ENCODE measurements at places on chromosomes 6 and 20.

- DNase-seq, result no peak
These were observed 1.3 kb downstream of the YWHAB start for GRCh38 chr20:44886828-44887227.

DNA sequence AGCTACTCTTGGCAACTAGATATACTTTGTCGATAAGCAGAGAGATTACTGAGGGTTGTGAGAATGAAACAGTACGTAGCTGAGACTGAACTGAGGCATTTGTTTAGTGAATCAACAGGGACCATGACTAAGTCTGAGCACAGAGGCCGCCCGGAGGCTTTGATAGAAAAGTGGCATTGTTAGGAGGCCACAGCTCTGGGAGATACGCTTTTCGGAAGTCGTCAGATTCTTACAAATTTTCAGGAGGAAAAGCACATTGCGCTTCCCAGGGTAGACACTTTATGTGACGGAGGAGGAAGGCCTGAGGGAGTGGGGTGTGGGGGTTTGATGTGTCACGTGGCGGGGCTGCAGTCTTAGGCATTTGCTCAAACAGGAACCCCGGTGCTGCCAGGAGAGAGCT lies 69.4 kb downstream of the PSMG4 start:
- DNase-seq, result no peak

DNA sequence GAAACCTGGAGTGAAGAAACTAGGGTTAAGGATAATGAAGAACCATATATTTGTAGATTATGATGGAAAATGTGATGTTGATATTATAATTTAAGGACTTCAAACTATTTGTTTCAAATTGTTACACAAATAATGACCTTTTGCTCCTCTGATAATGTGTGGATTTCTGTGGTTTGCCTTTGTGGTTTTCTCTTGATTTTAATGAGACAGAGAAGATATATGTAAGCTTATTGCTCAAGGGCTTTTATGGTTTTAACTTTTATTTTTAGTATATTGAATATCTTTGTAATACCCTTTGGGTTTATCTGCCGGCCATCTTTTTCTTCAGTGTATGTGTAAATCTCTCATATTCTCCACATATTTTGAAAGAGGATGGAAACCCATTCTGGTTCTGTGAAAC lies 362.3 kb downstream of the RIMS1 start:
- DNase-seq, result no peak

GRCh38 chr6:61809004-61809595 lies 476.9 kb downstream of the KHDRBS2 start:
- DNase-seq, result no peak

DNA sequence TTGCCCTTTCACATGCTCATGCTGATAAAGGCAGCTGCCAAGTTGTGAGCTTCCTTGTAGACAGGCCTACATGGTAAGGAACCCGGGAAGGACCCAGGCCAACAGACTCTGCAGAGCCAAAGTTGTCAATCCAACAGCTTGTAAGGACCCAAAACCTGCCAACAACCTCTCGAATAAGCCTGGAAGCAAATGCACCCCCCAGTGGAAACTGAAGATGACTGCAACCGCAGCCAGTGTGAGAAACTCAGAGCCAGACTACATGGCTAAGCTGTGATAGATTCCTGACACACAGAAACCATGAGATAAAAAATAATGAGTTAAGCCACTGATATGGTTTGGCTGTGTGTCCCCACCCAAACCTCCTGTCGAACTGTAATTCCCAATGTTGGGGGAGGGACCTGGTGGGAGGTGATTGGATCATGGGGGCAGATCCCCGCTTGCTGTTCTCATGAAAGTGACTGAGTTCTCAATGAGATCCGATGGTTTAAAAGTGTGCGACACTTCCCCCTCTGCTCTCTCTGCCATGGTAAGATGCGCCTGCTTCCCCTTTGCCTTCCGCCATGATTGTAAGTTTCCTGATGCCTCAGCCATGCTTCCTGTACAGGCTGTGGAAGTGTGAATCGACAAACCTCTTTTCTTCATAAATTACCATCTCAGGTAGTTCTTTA lies 18.8 kb upstream of the CLPSL2 start:
- DNase-seq, result no peak

DNA sequence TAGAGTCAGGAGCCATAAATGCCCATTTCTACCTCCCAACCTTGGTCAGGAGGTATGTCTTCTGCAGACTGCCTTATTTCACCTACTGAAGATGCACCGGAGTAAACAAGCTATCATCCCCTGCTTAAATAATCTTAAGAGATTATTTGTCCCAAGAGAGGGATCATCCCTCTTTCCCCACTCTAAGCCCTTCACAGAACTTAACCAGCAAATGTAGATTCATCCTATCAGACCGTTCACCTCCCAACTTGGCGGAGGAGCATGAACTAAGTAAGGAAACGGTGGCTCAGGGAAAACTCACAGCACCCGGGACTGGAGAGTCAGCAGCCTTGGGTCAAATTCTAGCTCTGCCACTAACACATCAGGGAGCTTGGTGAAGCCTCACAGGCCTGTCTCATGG lies 115.3 kb downstream of the TRERF1 start:
- no peak for DNase-seq

DNA sequence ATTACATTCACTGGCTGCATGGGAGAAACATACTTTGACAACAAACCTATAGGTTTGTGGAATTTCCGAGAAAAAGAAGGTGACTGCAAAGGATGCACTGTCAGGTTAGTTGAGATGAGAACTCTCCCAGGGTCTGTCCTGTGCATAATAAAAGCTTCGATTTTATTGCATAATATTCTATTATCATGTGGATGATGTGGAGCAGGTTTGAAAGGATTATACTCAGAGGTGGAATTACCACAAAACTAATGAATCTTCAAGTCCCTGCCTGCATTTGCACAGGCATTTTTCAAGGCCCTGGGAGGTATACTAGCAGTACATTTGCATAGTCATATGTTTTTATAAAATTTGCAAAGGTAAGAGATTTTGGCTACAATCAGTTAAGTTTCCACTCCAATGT lies 249.8 kb downstream of the ARHGAP18 start:
- DNase-seq, result no peak

GRCh38 chr6:14023855-14024254 lies 93.7 kb upstream of the CD83 start:
- no peak for DNase-seq

- no peak for DNase-seq
These were observed 97.6 kb upstream of the STMND1 start for GRCh38 chr6:17004269-17004668.

- no peak for DNase-seq
These were observed 16.6 kb downstream of the SLC2A12 start for GRCh38 chr6:134035823-134036296.

- DNase-seq, result no peak
These were observed 2.1 kb upstream of the COL20A1 start for GRCh38 chr20:63290677-63291472.

DNA sequence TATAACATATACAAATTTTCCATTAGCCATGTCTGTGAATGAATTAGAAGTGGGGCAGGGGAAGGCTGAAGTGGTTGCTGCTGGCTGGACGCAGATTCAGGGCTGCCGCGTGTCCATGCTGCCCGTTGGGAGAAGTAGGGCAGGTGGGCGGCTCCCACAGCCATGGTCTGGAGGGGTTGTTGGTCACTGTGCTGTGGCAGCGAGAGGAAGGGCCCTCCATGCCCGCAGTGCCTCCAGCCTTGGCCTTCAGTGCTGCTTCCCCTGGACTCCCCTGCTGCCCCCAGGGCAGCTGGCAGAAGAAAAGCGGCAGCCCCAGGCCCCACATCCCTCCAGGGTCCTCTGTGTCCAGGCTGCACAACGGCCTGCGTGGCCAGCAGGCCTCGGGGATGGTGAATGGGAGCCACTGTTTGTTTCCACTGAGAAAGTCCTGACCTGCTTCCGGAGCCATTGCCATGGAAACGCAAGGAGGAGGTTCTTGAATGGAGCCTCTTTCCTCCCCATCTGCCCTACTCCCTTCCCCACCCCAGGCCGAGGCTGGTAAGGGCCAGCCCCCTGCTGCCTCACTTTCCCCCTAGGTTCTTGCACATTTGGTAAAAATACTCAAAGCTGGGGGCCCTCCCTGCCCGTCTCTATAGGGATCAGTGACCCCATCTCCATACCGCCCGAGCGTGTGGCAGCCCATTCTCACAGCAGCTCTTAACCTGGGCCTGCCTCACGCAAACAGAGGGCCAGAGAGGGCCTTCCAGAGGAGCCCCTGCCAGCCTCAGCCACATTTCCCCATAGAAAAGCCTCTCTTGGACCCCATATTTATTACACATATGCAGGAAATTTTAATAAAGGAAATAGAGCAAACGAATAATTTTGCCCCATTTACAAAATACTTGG lies 113.3 kb downstream of the SASH1 start:
- no peak for DNase-seq

GRCh38 chr6:84356907-84357306 lies 129.5 kb upstream of the CEP162 start:
- DNase-seq, result no peak

DNA sequence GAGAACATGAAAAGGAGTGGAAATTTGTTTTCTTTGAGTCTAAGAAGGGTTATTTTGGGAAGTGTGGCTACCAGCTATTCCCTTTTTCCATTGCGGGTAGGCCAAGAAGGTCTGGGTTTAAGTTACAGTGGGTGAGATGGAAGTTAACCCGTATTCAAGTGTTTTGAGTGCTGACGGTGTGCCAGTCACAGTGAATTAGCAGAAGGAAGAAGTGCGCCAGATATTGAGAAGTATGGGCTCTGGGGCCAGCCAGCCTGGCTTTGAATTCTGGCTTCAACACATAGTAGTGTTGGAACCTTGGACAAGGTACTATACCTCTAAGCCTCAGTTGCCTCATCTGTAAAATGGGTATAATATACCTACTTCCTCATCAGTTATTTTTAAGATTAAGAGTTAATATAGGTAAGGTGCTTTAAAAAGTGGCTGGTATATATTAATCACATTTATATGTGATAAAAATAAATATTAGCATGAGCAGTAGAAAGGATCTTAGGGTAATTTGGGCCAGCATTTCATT lies 16.3 kb downstream of the ZNF76 start:
- no peak for DNase-seq

- DNase-seq, result no peak
These were observed 192.0 kb downstream of the LRFN2 start for GRCh38 chr6:40395066-40395697.

GRCh38 chr6:149147938-149148718 lies 169.4 kb upstream of the TAB2 start:
- DNase-seq, result no peak

- no peak for DNase-seq
These were observed 67.0 kb downstream of the RIPOR2 start for GRCh38 chr6:24868765-24869164.

DNA sequence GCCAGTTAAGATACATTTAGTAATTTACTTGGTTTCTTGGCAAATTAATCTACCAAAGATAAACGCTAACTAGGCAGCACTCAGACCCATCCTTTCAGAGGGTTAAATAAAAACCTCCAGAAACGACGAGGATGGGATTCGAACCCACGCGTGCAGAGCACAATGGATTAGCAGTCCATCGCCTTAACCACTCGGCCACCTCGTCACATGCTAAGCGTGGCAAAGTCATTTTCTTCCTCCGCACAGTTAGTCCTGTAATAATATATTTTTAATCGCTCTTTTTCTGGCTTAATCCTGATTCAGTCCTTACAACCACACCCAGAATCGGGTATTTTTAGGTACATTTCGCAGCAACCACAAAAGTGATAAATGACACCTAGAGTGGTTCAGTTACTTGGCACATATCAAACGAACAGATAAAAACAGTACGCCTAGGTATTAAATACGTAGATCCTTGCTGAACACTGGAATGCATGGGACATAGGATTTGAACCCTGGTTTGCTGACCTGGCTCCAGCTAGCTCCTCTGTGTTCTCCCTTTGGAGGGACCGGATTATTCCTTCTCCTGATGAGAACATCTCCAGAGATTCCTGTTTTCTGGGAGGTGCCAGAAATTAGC lies 71.6 kb downstream of the GPX5 start:
- no peak for DNase-seq

DNA sequence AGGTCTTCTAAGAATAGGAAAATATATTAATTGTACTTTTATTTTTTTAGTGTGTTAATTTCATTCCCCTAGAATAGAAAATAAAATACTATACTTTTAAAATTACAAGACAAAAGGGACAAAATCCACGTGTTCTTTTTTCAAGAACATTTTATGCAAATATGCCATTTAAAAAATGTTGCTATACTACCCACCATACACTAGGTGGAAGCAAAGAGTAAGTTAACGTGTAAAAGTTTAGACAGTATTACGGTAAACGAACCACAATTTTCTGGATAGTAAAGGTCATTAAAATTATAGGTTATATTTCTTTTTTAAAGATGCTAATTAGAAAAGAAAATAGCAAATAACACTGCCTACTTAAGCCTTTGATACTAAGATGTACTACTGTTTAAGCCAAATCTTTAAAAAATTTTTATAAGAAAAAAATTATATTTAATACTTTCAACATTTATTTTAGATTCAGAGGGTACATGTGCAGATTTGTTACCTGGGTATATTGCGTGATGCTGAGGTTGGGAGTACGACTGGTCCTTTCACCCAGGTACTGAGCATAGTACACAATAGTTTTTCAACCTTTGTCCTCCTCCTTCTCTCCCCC lies 287.6 kb downstream of the PHF3 start:
- DNase-seq, result no peak

- DNase-seq, result no peak
These were observed 331.3 kb downstream of the KIF16B start for GRCh38 chr20:16241911-16242310.

GRCh38 chr6:55450005-55450404 lies 122.7 kb downstream of the GFRAL start:
- no peak for DNase-seq

- DNase-seq, result no peak
These were observed 100.9 kb upstream of the PMEPA1 start for GRCh38 chr20:57810511-57811373.

DNA sequence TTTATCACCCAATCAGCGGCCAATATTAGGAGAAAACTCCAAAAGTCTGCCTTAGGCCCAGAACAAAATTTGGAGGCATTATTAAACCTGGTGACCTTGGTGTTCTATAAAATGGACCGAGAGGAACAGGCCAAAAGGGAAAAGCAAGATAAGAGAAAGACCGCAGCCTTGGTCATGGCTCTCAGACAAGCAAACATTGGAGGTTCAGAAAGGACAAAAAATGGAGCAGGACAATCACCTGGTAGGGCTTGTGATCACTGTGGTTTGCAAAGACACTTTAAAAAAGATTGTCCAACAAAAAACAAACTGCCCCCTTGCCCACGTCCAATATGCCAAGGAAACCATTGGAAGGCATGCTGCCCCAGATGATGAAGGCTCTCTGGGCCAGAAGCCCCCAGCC lies 31.2 kb downstream of the CEP85L start:
- DNase-seq, result no peak

- no peak for DNase-seq
These were observed at the start of gene FUT9 for GRCh38 chr6:96015518-96016333. Gene FUT9 (plus strand): TSS chr6:96015974. CDS start chr6:96203156, 187,182 bp downstream.

DNA sequence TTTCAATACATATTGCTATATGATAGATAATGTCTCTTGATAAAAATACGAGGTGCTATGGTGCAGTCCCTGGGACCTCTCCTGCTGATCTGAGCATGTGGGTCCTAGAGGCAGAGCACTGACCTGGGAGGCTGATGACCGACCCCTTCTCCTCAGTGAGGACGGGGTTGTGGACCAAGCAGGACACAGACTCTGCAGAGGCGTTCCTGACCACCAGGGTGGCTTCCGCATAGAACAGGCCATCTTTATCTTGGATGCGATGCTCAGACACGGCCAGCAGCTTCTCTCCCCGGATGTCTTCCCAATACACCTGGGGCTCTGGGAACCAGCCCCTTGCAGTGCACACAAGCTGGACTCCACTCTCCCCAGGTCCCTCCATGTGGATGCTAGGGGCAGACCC lies 4.2 kb downstream of the BTNL2 start:
- DNase-seq, result no peak

Data from stimulated activated CD4-positive, alpha-beta T cell treated with anti-CD3 and anti-CD28 coated beads, Interleukin-1b, Interleukin-23, amount 100 ng/mL, for 1 hour (primary cell).